ENCODE measurements at places on chromosomes 6 and 20.

DNA sequence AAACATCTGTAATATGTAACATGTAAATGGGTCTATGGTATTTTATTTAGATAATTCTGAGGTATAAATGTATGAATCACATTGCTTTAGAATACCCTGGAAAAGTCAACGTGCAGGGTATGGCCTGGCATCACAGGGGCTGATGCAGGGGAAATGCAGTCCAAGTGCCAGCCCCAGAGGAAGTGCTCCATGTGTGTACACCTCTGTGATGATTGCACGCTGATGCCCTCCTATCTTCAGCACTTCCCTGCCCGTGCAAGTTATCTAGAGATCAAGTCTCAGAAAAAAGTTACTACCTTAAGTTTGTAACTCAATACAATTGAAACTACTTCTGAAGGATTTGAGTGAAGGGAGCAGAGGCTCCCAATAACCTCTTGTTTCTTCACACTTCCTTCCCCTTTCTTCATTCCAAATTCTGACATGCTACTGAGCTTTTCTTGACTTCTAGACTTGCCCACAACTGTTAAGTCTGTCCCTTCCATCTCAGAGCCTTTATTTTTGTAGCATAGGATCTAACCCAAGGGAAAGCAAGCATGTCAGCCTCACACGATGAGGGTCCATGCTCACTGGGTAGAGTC is 2.2 kb downstream of the SMLR1 start:
- DNase-seq: no peak

DNA sequence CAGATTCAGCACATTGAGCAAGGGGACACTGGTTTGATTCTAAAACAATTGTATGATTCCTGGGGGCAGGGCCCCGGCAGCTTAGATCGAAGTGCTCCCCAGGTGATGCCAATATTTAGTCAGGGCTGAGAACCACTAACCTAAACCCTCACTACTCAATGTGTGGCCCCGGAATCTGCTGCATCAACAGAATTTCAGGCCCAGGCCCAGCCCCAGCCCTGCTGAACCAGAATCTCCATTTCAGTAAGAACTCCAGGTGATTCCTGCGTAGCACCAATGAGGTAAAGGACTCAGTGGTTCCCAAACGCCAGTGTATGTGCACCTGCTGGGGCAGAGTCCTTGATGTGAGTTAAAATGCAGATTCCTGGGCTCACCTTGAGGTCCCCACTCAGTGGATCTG is 152.8 kb upstream of the KCNG1 start:
- no peak for DNase-seq

DNA sequence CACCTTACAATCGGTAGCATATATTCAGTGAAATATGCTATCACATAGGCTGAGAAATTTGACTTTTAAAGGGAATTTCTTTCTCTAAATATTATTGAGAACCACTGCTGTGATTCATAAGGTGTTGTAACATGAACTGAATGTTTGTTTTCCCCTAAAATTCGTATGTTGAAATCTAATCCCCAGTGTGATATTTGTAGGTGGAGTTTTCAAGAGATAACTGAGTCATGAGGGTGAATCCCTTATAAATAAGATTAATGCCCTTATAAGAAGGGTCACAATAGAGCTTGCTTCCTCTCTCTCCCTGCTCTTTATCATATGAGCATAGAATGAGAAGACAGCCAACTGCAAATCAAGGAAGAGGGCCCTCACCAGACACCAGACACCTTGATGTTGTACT is 64.8 kb downstream of the LMBRD1 start:
- no peak for DNase-seq

DNA sequence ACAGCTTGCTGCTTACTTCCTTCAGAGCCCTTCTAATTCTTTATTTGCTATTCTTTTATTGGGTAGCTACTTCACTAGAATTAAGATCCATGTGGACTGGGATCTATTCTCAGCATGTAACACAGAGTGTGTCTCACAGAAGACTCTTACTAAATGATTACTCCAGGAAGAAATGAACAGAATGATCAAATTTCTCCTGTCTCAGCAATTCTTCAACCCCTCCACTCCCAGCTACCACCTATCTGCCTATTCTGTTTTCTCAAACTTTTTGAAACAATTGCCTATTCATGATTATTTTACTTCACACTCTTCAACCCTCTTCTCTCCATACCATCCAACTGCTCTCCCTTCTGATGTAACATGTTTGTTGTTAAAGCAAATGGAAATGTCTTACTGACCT is 132.6 kb downstream of the BTBD9 start:
- no peak for DNase-seq

- DNase-seq: no peak
Measured at GRCh38 chr6:14281811-14282660, 164.5 kb downstream of the CD83 start.

DNA sequence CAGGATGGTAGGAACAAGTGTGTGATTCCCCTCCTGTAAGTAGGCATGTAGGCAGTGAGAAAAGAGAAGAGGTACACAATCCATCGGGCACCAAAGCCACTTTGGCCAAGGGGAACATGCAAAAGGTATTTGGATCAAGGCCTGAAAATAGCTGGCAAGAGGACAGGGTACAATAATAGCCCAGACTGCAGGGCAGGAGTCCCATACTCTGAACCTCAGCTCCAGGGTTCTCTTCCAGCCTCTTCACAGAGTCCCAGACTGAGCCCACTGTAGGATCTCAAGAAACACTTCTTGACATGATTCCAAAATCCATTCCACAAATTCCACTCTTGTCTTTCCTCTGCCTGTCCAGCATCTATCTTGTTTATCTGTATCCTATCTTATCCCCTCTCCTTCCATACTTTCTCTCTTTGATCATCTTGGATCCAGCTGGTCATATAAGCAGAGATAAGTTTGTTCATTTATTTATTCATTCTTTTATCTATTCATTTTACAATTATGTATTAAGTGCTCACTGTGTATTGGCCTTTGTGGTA is 19.7 kb downstream of the ACSS2 start:
- no peak for DNase-seq

DNA sequence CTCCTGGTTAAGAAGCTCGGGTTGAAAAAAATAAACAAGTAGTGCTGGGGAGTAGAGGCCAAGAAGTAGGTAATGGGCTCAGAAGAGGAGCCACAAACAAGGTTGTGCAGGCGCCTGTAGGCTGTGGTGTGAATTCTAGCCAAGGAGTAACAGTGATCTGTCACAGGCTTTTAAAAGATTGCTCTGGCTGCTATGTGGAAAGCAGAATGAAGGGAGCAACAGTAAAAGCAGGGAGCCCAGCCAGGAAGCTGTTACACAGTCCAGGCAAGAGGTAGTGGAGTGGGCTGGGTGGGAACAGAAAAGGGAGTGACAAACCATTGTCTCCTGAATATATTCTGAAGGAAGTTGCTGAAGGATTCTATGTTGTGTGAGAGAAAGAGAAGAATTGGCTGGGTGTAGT is 2.0 kb downstream of the HFE start:
- DNase-seq: no peak

DNA sequence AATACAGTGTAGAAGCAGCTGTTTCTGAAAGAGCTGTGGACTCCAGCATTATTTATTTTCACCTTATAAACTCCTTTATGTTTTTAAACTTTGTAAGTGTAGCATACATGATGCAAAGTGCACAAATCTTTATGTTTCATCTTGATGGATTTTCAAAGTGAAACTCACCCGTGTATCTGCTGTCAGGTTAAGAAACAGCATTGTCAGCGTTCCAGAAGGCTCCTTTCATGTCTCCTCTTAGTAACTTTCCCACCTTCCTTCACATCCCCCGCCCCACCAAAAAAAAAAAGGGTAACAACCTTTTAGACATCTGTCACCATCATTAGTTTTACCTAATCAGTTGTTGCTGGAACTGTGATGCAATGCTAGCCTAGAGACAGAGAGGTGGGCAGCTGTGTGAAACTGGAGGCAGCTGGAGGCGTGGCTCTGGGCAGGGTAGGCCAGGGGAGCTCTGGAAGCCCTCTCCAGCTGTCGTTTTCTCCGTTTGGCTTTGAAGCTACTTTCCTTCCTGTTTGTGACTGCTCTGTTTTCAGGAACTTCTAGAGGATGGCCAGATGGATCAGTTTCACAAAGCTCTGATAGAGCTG is 7.2 kb downstream of the ACTR5 start:
- DNase-seq: no peak

- peak; percentile 8 for DNase-seq
Measured at GRCh38 chr6:143279385-143279784, 171.1 kb downstream of the ADAT2 start.

- peak; percentile 78 for DNase-seq
Measured at GRCh38 chr20:33674294-33675135, at the start of gene NECAB3. NECAB3 (minus strand) TSS chr20:33674428; CDS start chr20:33674352, 76 bp downstream.

DNA sequence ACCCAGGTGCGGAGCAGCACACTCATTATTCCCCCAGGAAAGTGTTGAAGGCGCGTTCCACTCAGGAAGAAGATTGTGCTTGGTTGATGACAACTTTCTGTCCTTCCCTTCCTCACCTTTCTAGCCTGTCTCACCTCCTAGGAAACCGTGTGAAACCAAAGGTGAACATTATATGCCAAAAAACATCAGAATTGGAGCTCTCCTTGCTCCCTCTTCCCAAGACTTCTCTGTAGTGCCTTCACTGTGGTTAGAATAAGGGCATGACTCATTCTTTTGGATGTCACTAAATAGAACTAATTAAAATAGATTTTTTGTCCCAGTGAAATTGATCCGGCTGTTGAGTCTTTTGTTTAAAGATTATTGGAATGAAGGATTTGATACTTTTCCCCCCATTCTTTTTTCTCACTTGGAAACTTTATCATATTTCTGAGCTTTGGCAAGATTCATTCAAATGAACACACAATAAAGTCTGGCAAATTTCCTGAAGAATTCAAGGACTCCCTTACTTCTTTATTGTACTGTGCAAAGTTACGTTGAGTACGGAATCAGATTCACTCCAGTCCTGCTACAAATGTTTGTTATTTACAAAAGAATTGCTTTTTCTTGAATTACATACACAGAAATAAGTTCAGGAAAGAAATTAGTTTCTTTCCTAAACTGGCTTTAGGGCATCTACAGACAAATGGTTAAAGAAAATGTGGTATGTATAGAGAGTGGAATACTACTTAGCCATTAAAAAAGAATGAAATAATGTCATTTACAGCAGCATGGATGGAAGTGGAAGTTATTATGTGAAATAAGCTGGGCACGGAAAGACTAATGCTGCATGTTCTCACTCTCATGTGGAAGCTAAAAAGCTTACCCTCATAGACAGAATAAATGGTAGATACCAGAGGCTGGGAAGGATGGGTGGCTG is 142.8 kb upstream of the AKAP12 start:
- no peak for DNase-seq

All from suppressor macrophage treated with lipopolysaccharide for 4 hours (primary cell).